ENCODE measurements at places on chromosomes 6 and 20. TPM values are rescaled to one million over a fixed set of nuclear protein-coding genes. Genes with fewer than 3 reads are reported as not detected.

- no peak for DNase-seq
These were observed 1.8 kb downstream of the RNF144B start for GRCh38 chr6:18388942-18389341.

- DNase-seq = peak; percentile 82
These were observed 29.6 kb downstream of the RAMACL start for GRCh38 chr6:166556863-166557322.

GRCh38 chr6:21003780-21004541 lies 469.7 kb downstream of the CDKAL1 start:
- no peak for DNase-seq

GRCh38 chr6:111792241-111792640 lies 81.0 kb downstream of the FYN start:
- DNase-seq = no peak

- peak; percentile 55 for DNase-seq
These were observed 49.0 kb upstream of the RNF24 start for GRCh38 chr20:4064144-4064909.

GRCh38 chr6:8219352-8219943 lies 117.1 kb upstream of the EEF1E1 start:
- peak; percentile 59 for DNase-seq

DNA sequence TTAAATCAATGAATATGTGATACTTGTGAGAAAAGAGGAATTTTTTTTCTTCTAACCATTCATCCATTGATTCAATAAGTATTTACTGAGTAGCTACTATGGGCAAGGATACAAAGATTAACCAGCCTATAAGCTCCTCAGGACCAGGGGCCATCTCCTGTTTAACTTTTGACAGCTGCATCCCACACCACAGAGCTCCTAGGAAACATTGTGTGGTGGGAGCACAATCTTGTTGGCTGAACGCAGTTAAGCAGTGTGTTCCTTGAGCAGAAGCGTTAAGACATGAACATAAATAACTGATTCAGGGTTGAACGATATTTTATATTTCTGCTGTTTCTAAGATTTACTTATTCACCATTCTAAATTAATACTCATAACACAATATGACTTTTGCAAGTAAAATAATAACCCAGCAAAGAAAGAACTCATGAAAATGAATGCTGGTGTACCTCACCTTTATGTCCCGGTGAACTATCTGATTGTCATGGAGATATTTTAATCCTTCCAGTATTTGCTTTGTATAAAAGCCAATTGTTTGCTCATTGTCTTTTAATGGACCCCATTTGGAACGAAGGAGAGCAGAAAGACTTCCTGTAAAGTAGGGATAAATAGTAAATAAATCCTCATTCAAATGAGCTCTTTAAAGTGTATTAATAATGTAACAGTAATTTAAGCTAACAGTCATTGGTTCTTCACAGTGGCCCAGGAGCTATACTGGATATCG lies 62.6 kb upstream of the MAP7 start:
- DNase-seq = no peak

GRCh38 chr6:117740605-117741004 lies 65.3 kb downstream of the NUS1 start:
- no peak for DNase-seq

- DNase-seq = no peak
These were observed 21.7 kb downstream of the SERPINB9 start for GRCh38 chr6:2881423-2881822.

DNA sequence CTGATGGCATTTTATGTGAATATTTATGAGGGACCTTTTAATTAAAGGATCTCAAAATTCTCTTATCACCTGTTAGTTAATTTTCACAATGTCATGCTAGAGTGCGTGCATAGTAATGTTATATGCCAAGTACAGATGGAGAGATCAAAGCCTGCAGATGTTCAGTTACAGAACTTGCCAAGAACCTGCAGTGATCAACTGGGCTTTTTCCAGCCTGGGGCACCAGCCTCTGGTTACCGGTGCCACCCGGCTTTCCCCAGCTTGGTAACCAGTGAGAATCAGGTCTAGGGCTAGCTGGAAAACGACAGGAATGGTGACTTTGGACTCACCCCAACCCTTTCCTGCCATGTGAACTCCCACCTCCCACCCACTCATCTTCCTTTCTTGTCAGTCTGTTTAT lies 91.8 kb downstream of the CAP2 start:
- no peak for DNase-seq

DNA sequence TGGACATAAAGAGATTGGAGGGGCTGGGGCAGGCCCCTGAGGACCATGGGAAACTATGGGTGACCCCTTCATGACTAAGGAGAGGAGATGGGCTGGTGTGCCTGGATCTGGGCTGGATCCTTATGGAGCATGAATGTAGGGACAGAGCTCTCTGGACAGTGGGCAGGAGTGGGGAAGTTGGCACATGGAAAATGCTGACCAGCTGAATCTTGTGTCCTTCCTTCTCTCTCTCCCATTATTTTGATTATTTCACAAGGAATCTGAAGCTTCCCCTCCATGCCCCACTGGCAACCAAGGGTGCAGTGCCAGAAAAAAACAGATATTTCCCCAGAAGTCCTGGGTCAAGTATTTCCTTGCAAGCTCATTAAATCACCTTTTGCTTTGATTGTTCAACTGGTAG lies 175.2 kb downstream of the DHX35 start:
- no peak for DNase-seq

- DNase-seq = no peak
These were observed 234.9 kb downstream of the ERMARD start for GRCh38 chr6:169986171-169986847.

- DNase-seq = no peak
These were observed 147.8 kb downstream of the EDN3 start for GRCh38 chr20:59448196-59448595.

GRCh38 chr6:90465686-90466085 lies 121.2 kb downstream of the MAP3K7 start:
- no peak for DNase-seq

DNA sequence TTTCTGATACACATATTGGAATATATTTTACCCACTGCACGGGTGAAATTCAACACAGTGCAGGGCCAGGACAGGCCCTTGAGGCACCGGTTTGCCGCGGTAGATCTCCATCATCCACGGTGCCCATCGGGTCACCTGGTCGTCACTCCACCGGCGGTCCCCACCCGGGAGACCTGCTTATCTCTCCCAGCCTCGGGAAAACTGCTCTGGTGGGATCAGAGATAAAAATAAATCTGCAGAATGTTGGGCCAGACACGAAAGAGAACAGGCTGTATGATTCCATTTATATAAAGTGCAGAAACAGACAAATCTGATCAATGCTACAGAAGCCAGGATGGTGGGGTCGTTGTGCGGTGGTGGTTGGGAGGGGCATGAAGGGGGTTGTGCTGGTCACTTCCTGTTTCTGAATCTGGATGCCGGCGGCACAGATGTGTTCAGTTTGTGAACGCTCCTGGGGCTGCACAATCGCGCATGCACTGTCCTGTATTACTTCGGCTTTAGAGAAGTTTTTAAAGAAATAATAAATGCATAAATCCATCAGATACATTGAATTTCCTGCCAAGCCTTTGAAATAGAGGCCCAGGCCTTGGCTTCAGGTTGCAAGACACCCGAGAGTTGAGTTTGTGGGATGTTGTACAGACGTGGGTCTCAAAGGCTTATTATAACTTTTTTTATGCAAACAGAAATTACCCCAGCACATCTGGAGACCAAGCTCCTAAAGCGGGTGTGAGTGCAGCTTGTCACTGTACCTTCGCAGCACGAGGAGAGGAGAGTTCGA lies 54.3 kb downstream of the ANKRD60 start:
- DNase-seq = no peak

MDFI gene
- total RNA-seq = 0.35 TPM

HLA-B gene
- 379 TPM for total RNA-seq

TRDN gene
- total RNA-seq = not detected
